ENCODE measurements at places on chromosomes 11 and 22.

- peak; percentile 58 for DNase-seq
Observed at GRCh38 chr11:124793466-124794278, 6.5 kb downstream of the MSANTD2 start.

DNA sequence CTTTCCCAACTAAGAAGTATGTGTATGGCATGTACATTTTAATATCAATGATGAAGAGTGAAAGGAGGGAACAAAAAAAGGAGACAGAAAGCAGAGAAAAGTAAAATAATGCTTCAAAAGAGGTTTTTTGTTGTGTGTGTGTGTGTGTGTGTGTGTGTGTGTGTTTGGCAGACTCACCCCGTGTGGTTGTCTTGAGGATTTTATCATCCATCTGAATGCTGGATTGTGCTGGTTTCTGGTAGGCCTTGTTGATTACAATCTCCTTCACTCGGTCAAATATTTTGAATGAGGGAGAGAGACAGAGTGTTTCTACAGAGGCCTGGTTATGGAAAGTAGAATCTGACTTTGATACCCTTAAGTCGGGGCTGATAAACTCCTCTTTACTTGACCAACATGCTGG, 128.5 kb downstream of the ENTHD1 start:
- DNase-seq: no peak

DNA sequence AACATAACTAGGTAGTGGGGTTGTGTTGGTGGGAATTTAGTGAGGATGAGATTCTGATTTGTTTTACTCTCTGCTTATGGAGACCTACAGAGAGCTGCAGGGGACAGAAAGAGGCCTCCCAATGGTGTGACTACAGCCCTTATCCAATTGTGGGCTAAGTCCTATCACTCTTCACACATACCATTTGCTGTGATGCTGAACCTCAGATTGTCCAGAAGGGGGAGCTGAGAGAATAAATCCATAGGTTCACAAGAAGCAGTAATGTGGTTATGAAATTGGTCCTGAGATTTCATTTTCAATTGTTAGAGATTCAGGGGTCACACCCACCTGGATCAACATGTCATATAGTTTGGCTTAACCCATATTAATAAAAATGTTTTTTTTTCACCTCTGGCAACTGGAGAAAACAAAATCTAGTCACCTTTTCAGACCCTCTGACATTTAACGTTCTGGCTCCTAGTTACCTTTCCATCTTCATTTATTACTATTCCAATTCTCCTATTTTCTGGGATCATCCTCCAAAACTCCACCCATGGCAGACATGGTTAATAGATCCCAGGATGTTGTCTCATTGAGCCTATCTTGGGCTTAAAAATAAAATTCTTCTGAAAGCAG, 53.3 kb upstream of the PTPN5 start:
- DNase-seq: peak; percentile 16

- no peak for DNase-seq
Observed at GRCh38 chr22:50262460-50262911, 1.0 kb upstream of the MAPK12 start.

DNA sequence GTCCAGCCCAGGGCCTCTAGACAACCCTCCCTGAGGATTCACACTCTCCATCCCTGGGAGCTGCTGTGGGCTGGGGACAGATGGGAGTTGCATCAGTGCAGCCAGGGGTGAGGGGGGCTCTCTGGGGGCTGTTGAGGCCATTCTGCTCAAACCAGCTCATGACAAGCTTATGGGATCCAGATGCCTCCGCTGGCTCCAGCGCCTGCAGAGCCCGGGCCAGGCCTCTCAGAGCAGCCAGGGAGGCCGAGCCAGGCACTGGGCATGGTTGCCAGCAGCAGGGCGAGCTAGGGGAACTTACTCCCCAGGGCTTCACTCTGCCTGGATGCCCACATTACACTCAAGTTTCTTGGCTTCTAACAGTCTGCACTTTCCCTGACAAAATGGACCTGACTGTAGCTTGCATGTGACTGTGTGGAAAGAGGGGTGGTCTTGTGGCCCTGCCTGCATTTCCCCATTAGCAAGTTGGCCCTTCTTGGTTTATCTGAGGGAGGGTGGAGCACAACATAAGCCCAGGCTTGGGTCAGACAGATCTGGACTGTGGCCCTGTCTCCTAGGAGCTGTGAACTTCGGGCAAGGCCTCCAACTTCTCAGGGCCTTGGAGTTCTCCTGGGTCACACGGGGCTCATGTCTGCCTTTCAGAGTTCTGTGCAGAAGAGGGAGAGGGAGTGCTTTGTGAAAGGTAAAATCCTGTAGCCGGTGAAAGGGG, 34.5 kb upstream of the CYB5R3 start:
- DNase-seq: no peak

DNA sequence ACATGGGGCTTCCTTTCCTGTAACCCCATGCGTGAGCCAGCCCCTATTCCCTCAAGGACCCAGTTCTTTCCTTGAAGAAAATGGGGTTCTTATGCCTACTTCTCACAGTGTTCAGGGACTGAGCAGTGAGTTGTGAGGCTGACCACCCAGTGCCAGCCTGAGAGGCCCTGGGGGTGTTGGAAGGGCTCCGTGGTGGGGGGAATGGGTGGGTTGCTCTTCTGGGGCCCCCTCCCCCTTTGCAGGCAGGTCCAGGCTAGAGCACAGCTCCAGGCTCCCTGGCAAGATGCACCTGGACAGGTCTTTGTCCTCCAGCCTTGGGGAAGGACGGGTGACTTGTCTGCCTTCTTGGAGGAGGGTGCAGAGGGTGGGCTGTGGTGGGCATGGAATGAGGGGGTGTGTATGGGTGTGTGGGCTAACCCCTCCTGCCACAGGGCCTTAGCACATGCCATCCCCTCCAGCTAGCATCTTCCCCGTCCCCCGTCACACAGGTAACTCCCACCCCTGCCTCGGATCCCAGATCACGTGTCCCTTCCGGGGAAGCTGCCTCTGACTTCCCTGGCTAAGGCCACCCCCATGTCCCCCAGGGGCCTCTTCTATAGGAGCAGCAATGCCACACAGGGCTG, 64.6 kb downstream of the MYEOV start:
- DNase-seq: no peak

DNA sequence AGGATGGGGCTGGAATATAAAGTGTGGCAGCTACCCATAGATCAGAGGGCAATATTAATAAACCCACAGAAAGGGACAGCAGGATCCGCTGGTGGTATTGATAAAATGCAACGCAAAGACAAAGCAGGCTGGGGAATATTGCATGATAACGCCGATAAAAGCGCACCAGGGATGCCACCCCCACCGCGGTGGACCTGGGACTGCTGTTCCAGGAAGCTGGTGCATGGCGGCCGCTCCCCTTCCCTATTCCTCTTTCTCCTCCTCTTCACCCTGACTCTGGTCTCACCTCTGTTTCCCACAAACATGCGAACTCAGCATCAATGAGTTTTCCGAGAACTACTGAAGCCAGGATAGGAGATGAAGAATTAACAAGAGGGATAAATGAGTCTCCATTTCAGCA, 20.2 kb downstream of the SPATA19 start:
- no peak for DNase-seq

DNA sequence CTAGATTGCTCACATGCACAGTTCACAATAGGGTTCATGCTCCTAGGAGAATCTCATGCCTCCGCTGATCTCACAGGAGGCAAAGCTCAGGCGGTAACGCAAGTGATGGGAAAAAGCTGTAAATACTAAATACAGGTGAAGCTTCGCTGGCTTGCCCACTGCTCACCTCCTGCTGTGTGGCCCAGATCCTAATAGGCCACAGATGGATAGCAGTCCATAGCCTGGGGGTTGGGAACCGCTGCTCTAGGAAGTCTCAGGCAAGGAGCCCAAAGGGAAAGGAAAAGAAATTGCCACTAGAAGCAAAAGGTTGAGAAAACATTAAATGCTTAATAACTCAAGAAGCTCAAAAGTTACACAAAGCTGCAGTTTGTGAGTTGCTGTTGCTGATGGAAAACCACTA, 3.2 kb upstream of the TRPC6 start:
- DNase-seq: no peak

DNA sequence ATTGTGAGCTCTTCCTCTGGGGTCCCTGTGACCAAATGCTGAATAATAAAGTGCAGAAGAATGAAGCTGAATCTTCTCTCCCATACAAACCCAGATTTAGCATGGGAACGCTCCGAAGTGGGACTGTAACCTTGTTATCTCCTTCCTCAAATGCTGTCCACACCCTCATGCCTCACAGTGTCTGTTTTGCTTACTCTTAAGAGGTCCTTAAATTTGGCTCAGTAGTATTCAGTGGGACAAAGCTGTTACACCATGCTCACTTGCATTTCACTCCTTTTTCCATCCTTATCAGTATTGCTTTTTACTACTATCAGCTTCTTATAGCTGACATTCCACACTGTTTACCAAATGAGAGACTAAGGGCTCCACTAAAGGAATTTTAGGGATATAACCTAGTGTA, 13.8 kb upstream of the AMOTL1 start:
- no peak for DNase-seq

- no peak for DNase-seq
Observed at GRCh38 chr11:117479372-117479771, 151.7 kb downstream of the CEP164 start.

- DNase-seq: no peak
Observed at GRCh38 chr22:44347080-44347479, 34.3 kb upstream of the SHISAL1 start.

- DNase-seq: no peak
Observed at GRCh38 chr22:30204742-30205111, 41.8 kb downstream of the LIF start.

- DNase-seq: peak; percentile 82
Observed at GRCh38 chr11:46361283-46362155, 14.3 kb downstream of the DGKZ start.

DNA sequence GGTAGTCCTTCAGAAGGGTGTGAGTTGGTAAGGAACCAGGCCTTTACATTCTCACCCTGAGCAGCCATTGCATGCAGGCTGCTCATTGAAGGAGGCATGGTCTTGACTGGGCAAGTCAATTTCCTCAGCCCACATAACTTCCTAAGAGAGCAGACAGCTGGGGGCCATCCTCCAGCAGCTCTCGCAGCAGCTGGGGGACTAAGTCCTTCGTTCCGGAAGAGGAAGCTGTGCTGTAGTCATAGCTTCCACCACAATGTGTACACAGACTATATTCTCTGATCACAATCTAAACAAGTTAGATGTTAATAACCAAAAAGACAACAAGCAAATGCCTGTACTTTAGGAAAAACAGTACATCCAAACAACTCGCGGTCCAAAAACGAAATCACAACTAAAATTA, 30.1 kb upstream of the MPPED1 start:
- no peak for DNase-seq

- DNase-seq: no peak
Observed at GRCh38 chr11:28117712-28118111, 9.5 kb downstream of the METTL15 start.

GRCh38 chr11:130694488-130695045, 221.7 kb downstream of the SNX19 start:
- no peak for DNase-seq

DNA sequence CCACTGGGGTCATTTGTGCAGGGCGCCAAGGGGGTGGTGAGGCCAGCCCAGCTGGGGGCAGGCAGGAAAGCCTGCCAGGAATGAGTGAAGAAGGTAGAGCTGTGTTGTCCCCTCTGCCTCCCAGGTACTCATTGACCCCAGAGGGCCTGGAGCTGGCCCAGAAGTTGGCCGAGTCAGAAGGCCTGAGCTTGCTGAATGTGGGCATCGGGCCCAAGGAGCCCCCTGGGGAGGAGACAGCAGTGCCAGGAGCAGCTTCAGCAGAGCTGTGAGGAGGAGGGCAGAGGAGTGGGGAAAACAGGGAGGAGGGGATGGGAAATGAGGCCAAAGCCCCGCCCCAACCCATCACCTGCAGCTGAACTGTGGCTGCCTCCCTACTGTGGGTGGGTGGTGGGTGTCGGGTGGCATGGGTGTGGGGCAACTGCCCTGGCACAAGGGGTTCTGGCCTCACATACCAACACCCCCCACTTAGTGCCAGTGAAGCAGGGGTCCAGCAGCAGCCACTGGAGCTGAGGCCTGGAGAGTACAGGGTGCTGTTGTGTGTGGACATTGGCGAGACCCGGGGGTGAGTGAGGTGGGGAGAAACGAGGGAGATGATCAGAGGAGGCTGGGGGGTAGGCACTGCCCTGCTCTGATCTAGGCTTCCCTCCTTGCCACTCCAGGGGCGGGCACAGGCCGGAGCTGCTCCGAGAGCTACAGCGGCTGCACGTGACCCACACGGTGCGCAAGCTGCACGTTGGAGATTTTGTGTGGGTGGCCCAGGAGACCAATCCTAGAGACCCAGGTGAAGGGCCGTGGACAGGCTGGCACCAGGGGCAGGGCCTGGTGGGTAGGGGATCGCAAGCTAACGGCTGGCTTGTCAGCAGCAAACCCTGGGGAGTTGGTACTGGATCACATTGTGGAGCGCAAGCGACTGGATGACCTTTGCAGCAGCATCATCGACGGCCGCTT, 3.0 kb downstream of the MUS81 start:
- DNase-seq: no peak

DNA sequence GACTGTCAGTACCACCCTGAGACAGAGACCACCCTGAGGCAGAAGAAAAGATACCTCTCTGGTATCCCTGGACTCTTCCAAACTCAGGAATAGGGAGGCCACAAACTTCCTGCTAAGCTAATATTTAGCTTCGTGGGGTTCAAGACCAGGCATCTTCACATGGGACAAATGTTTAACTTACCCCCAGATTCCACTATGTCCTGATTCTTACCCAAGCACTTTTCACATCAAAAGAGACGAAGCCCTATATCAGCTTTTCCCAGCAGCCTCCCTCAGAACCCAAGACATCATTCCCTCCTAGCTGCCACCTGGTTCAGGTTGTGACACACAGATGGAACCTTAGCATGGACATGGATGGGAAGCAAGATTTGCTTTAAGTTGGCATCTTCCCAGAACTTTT, 32.1 kb downstream of the SMC1B start:
- DNase-seq: no peak

DNA sequence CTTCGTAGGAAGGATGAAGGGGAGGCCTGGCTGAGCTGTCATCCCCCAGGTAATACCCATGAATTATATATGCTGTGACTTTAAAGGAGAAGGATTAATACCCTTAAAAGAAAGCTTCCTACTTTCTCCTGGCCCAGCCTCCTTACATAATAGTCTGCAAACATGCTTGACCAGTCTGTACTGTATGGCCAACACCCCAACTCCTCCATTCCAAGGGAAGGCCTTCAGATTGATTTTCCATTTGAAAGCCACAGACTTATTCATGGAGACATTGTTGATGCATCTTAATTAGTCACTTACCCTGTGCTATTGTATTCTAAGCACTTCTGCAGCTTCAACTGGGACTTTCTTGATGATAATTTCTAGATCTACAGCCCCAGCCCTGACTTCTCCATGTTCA, 2.0 kb downstream of the PAAF1 start:
- no peak for DNase-seq
